ENCODE measurements at places on chromosomes 6 and 20.
A peak's percentile ranks its signal among the peaks of the same experiment; 100 is the strongest.

DNA sequence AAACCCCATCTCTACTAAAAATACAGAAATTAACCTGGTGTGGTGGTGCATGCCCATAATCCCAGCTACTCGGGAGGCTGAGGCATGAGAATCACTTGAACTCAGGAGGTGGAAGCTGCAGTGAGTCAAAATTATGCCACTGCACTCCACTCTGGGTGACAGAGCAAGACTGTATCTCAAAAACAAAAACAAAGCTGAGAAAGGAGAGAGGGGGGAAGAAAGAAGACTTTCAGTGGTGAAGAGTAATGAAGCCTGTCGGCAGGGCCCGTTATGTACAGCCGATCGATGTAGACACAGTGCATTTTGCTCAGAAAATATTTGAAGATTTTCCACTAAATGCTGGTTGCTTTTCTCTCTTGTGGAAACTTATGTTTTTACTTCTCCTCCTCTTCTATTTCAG lies 13.8 kb downstream of the VAPB start:
- DNase-seq: no peak

GRCh38 chr6:37809197-37809543 lies 10.4 kb upstream of the ZFAND3 start:
- no peak for DNase-seq

GRCh38 chr20:6599876-6600735 lies 167.4 kb upstream of the BMP2 start:
- DNase-seq: no peak

- DNase-seq: no peak
These were observed 390.1 kb downstream of the ZFAND3 start for GRCh38 chr6:38209371-38210260.

DNA sequence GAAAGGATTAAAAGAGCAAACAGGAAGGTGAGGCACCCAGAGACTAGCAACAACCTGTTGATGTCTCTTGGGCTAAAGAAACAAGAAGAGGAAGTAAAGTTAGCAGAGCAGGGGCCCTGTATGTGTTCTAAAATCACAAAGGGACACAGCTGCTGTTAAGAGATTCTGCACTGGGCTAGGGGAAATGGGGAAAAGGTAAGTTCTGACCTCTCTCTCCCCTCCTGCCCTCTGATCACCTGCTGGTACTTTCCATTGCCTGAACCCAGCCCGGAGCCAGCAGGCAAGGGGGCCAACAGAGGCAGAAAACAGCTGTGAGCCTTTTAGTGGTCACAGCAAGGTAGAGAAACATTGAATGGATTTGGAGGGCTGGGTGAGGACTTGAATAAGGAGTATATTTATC lies 13.5 kb upstream of the CNR1 start:
- no peak for DNase-seq

DNA sequence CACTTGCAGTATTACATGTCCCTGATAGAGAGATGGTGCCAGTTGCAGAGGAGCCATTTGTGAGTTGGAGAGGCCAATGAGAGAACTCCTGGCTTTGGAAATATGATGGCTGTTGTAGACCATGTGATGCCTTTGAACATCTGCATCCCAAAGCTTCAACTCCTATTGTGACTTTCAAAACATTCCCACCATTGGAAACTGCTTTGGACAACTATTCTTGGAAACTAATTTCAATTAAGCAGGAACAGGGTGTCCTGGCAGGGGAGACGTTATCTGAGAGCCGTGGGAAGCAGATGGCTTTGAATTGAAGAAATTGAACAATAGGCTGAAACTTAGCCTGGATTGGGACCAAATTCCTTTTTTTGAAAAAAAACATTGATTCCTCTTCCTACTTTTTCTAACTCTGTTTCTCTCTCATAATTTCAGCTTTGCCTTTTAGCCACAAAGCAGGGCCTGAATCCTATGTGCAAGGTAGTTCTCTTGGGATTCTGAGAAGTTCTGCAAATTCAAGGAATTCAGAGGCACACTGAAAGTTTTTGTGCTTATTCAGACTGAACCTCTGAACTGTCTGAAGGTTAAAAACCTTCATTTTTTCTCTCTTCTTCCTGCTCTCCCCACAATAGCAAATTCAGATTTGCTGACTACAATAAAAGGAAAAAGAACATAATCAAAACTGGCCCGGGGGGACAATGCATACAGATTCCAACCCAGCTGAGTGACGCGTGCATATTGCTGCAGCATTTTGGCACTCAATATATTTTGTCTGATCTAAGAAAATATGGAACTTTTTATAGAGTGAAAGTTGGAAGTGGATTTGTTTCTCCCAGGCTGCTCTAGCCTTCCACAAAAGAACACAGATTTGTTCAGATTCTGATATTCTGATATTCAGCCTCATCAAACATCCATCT lies 720.4 kb upstream of the CHD6 start:
- DNase-seq: no peak

- no peak for DNase-seq
These were observed 108.5 kb downstream of the SYCP2 start for GRCh38 chr20:59824711-59825562.

DNA sequence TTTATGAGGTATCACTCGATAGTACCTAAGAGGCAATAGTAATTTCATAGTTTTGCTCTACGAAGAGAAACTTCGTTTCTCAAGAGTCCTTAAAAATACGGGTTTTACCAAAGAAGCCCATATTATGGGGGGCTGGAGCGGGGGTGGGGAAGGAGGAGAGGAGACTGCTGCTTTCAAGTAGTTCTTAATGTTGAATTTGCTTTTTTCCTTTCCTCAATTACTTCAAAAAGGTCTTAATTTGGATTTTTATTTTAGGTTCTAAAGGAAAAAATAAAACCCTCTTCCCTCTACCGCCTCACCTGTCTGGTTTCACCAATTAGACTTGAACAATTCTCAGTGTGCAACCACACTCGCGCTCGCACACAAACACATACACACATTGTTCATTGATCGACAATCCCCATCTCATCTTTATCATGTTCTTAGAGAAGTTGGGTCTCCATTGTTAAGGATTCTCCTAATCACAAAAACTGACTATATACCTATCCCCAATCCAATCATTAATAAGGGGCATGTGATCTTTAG lies 97.2 kb downstream of the HFE start:
- DNase-seq: no peak

GRCh38 chr6:49551866-49552129 lies 1.3 kb downstream of the C6orf141 start:
- no peak for DNase-seq

DNA sequence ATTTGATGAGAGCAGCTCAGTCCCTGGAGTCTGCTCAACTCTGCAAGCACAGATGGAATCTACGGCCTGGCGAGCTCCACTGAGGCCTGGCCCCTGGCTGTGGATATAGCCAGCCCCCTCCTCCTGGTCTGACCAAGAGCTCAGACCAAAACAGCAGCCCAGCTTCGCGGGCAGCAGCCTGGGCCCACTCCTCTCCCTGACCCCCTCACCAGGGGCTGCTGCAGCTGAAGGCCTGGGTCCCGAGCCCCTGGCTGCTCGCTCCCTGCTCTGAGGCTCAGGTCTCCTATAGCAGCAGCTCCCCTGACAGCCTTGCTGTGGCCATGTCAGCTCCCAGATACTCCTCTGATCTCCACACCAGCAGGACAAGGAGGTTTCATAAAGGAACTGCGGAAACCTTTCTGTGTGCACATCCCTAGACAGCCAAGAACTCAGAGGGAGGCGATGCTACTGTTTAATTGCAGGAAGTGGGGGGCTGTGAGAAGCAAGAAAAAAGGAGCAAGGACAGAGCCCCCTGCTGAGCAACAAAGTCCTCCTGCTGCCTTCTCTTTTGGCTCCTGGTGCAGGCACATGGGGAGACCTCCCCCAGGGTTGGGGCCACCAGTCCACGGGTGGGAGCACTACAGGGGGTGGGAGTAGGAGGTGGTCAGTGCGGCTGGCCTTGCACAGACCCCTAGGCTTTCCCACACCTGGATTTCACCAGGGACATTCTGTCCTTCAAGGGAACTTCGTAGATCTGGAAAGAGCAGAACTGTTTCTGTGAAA lies 38.7 kb upstream of the CST5 start:
- DNase-seq: no peak

DNA sequence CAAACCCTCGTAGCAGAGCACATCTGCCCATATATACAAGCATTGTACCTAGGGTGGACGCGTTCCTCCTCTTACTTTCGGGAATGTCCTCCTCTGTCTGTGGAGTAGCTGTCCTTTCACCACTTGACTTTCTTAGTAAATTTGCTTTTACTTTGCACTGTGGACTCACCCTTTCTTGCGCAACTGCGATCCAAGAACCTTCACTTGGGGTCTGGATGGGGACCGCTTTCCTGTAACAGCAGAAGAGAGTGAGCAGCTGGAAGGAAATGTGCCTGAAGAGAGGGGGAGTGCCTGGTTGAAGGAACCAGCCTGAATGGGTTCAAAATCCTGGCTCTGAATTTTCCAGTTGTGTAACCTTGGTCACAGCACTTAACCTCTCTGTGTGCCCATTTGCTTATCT lies 40.1 kb upstream of the PMEPA1 start:
- no peak for DNase-seq

DNA sequence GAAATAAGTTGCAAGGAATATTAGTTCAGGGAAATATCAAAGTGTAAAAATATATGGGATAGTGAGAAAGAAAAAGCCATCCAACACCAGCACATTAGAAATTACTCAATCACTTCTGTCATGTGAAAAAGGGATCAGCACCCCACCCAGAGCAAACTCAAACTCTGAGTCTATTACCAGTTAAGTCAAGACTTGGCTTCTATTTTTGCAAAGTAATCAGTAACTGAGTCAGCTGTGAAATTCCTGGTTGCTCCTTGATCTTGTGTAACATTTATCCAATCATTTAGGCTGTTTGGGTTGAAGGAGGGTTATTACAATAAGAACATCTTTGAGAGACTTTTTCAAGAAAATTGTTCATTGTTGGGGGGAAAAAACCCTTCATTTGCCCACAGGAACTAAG lies 51.2 kb downstream of the SLC22A23 start:
- DNase-seq: peak; percentile 57

DNA sequence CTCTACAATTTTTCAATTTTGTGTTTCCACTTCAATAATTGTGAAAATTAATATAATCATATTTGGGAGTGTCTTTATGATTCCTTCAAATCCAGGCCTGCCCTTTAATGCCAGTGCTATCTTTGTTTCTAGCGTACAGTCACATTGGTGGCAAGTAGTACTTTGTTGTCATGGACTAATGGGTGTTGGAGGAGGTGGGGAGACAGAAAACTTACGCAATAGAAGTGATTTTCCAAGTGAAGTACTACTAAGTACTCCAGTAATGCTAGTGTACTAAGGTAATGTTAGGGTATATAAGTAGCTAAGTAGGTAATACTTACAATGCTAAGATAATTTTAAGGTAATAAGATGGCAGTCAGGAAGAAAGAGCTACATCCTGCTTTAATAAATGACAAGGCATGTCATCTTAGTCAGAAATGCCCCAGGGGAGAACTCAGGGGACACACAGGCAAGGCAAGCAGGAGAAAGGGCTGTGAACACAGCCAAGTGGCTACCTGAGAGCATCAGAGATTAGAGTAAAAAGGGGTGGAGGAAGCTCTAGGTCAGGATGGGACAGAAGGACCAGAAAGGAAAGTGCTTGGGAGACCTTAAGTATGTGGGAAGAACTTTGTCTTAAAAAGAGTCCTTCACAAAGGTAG lies 217.2 kb upstream of the PRDM1 start:
- no peak for DNase-seq

DNA sequence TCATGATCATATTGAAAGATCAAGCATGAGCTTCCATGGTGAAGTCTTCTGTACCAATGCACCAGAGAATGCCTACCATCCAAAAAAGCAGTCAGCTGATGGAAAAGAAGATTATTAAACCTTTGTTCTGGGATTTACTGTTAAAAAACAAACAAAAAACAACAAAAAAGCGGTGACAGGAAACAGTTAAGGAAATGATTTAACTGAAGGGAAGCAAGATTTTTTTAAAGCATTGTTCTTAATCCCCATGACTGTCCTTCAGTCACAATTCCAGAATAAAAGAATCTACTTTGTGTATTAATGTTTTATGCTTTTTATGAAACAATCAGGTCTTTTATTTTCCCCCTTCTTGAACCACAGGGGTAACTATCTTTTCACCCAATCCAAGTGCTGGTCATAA lies 23.9 kb downstream of the FAM162B start:
- no peak for DNase-seq

GRCh38 chr6:40888456-40888990 lies 150.5 kb downstream of the UNC5CL start:
- no peak for DNase-seq

DNA sequence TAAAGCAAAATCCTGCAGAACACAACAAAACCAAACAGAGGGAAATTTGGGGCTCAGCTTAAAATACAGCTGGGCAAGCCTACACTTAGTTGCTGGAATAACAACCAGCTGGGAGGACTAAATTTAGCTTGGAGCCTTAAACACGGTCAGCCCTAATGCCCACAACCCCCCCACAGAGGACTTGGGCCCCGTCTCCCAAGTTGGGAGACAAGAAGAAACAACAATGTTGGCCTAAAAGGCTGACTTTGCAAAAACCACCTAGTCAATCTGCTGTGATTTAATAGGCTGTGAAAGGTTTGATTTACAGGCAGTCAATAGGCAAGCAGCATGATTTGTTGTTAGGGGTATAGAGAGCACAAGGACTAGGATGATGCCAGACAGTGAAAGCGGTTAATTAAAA lies 40.3 kb upstream of the ARMC2 start:
- DNase-seq: no peak

- DNase-seq: no peak
These were observed 23.9 kb downstream of the SUN5 start for GRCh38 chr20:32980131-32980941.

DNA sequence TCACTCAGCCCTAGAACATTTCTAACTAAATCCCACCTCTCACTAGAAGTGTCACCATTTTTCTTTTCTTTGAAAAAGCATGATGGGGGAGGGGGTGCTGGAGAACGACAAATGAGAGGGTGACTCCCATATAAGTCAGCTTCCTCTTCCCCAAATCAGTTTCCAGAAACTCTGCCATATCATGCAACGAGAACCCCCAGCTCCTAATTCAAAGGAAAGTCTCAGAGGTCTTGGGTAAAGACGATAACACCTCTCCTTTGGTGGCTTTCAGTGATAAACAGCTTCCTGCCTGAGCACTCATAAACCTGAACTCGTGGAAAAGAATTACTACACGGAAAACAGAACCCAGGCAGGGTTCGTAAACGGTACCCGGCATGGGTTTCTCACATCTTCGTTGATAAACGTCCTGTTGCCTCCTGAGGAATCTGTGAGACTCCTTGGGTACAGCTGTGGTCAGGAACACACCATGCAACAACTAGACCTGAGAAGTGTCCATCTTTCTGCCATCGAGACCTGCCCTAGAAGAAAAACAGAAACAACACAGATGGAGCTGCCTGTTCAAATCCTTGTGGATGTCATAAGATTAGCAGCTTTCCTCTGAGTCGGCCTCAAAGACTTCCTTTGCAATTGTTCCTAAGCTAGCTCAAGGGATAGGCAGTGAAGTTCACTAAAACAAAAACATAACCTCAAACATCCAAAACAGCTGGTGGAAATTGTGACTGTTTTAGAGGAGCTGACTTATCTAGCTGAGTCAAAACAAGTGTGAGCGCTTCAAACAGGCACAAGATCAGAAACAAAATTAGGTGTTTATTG lies 185.8 kb upstream of the PRDM1 start:
- DNase-seq: peak; percentile 82

- no peak for DNase-seq
These were observed 159.2 kb downstream of the UBE3D start for GRCh38 chr6:82906489-82906888.

- DNase-seq: no peak
These were observed 46.4 kb upstream of the CHD6 start for GRCh38 chr20:41664584-41664983.
